ENCODE measurements at places on chromosomes 5 and 9.
A peak's percentile ranks its signal among the peaks of the same experiment; 100 is the strongest.

- DNase-seq = no peak
Observed at GRCh38 chr5:79484731-79485130, 29.2 kb downstream of the HOMER1 start.

- DNase-seq = no peak
Observed at GRCh38 chr5:138725818-138726416, 27.3 kb upstream of the CTNNA1 start.

DNA sequence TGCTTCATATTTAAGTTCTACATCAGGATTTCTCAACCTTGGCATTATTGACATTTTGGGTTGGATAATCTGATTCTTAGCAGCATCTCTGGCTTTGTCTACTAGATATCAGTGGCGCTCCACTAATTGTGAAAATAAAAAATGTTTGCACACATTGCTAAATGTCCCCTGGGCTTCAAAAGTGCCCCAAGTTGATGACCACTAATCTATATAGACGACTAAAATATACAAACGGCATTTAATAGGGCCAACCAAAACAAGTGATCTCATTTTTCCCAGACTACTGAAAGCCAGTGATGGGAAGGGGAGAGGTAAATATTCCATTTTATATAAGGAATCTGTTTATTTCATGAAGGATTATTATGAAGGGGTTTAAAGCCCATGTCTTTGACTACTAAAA is 118.6 kb downstream of the HOMER1 start:
- DNase-seq = no peak

DNA sequence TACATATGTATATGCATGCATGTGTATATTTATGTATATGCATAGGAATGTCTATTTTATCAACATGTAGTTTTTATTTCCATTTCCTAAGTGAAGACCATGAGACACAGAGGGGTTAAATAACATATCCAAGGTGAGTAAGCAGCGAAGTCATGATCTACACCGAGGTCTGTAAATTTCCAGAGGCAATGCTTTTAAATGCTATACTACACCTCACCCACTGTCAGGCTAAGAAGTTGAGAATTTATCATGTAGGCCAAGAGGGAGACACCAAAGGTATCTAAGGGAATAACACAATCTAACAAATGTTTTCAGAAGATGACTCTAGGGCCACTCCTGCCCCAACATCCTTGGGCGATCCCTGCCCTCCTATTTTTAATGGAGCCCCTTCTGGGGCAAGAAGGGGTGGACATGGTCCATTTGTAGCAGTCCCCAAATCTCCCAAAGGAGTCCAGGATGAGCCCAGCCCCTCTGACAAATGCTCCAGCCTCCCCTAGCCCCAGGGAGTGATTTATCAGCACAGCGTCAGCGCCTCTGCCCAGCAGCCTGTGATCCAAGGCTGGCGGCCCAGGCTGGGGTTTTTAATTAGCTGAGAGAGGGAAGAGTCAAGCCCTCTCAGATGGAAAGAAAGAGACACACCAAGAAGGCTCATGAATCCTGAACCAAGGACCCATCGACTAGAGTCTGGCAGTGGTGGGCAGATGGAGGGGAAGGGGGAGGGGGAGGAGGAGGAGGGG is 339.9 kb downstream of the ASTN2 start:
- DNase-seq = no peak

DNA sequence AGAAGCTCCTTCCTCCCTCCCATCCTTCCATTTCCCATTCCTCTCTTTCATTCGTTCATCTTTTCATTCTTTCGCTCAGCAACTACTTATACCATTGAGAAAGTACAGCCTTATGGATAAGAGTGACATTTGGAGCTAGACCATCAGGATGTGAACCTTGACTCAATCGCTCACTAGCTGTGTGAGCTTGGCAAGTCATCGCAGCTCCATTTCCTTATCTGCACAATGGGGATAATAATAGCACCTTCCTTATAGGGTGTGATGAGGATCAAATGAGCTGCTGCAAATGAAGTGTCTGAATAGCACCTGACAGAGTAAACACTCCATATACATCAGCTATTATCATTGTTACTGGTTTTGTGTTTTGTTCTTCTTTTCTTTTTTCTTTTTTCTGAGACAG is 28.1 kb upstream of the SYNPO start:
- DNase-seq = no peak

DNA sequence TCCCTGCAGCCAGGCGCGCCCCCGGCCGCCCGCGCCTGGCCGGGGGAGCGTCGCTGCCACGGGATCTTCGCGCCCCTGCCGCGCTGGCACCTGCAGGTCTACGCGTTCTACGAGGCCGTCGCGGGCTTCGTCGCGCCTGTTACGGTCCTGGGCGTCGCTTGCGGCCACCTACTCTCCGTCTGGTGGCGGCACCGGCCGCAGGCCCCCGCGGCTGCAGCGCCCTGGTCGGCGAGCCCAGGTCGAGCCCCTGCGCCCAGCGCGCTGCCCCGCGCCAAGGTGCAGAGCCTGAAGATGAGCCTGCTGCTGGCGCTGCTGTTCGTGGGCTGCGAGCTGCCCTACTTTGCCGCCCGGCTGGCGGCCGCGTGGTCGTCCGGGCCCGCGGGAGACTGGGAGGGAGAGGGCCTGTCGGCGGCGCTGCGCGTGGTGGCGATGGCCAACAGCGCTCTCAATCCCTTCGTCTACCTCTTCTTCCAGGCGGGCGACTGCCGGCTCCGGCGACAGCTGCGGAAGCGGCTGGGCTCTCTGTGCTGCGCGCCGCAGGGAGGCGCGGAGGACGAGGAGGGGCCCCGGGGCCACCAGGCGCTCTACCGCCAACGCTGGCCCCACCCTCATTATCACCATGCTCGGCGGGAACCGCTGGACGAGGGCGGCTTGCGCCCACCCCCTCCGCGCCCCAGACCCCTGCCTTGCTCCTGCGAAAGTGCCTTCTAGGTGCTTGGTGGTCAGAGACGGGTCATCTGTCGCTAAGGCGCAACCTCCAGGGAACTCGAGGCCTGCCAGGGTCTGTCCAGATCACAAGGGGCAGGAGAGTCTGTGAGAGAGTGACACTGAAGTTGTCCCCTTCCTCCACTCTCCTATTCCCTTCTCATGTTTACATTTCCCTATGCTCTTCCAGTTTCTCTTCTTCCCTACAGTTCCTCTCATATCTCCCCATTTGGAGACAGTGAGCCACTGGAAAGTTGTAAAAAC is 1.3 kb downstream of the GPR150 start:
- DNase-seq = no peak

- no peak for DNase-seq
Observed at GRCh38 chr9:96644137-96644536, 11.0 kb downstream of the PRXL2C start.

GRCh38 chr9:105646879-105647594 is 15.2 kb upstream of the TAL2 start:
- no peak for DNase-seq

- peak; percentile 46 for DNase-seq
Observed at GRCh38 chr9:32741706-32742105, 41.6 kb upstream of the TMEM215 start.

- DNase-seq = no peak
Observed at GRCh38 chr5:179142434-179143198, 82.4 kb downstream of the ZNF354C start.

- DNase-seq = no peak
Observed at GRCh38 chr9:136921307-136921706, 23.2 kb downstream of the FBXW5 start.

DNA sequence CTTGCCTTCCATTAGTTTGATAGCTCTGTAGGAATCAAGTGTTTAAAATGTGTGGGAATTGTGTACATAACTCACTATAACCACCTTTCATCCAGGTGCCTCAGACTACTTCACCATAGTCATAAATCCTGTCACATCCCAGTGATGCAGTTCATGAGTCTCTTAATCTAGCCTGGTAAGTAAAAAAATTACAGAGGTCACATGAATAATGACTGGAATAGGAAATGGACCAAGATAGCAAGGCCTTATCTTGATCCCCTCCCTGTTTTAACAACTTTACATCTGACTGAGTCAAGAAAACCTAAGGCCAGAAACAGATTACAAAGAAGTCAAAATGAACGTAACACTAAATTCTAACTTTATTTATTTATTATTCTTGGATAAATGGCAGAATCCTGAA is 1.5 kb upstream of the RNF145 start:
- DNase-seq = no peak
